Naive thymus-derived CD4-positive, alpha-beta T cell (primary cell): ENCODE measurements at places on chromosomes 7 and 10. TPM values are rescaled to one million over a fixed set of nuclear protein-coding genes. Genes with fewer than 3 reads are reported as not detected.
A peak's percentile ranks its signal among the peaks of the same experiment; 100 is the strongest.

DNA sequence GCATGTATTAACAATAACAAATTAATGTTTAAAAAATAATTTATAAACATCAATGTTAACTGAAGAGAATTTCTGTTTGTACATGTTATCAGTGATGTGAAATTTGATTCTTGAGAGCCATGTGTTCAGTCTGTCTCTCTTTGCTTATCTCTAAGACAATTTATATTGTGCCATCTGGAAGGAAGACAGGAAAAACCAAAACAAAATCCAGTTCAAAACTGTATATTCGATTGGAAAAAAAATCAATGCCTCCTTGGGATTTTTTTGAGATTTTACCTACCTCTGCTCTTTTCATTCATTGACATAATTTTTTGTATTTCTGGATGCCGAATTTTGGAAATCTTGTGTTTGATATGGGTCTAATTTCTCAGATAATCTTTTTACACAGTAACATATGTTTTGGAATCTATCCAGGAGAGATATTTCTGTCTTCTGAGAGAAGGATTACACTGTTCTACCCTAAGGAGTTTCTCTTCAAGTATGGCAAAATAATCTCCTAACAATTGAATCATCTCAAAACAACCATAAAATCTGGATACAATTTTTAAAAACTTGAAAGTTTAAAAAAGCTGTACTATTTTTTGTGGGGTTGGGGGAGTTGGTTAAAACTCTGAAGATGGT, 311.9 kb upstream of the GNAI1 start:
- DNase-seq = no peak

- peak; percentile 20 for DNase-seq
These were observed 1.1 kb downstream of the ARHGAP12 start for GRCh38 chr10:31927565-31927883.

DNA sequence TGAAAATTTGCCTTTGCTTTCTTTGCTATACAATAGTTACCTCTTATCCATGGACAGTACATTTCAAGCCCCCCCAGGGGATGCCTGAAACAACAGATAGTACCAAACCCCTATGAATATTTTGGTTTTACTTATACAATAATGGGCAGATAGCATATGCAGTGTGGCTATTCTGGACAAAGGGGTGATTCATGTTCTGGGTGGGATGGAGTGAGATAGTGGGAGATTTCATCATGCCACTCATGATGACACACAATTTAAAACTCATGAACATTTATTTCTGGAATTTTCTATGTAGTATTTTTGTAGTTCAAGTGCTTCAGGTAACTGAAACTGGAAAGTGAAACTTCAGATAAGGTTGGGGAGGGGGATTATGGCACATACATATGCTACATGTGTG, 12.0 kb downstream of the STARD3NL start:
- DNase-seq = no peak

DNA sequence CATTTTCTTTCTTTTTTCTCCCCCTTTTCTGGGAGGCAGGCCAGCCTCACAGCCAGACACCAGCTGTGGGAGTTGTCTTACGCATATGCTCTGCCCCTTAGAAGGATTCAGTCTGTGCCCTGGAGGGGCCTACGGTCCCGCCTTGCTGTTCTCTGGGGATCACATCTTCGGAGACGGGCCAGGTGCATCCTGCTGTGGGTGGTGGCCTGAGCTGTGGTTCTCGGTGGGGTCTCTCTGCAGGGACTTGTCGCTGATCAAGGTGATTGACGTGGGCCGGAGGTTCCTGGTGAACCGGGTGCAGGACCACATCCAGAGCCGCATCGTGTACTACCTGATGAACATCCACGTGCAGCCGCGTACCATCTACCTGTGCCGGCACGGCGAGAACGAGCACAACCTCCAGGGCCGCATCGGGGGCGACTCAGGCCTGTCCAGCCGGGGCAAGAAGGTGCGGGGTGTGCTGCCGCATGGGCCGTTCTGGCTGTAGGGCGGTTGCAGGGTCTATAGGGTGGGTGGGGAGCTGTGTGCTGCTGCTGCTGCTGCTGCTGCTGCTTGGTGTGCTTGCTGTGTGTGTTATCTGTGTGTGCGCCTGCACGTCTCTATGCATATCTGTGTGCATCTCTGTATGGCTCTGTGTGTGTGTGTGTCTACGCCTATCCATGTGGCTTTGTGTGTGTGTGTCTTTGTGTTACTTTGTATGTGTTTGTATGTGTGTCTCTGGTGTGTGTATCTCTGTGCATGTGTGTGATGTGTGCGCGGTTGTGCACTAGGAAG, 17.9 kb downstream of the PFKFB3 start:
- DNase-seq = no peak

GRCh38 chr10:24751716-24752115, 28.0 kb upstream of the ARHGAP21 start:
- DNase-seq = no peak

GRCh38 chr7:149690688-149691446, 82.5 kb downstream of the ZNF467 start:
- DNase-seq = no peak

DNA sequence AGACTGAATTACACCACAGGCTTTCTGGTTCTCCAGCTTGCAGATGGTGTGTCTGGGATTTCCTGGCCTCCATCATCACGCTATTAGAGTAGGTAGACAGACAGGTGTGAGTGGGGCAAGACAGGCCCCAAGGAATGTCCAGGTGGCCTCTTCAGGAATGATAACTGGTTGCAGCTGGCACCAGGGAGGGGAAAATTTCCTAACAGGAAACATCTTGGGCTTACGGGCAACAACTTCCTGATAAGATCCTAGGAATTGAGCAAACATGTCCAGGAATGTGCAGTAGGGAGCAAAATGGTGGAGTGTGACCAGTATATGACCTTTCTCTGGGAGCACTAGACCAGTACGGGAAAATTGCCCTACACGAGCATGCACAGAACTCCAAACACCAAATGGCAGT, 11.3 kb downstream of the XRCC2 start:
- no peak for DNase-seq

Gene CARD11
- 136 TPM for total RNA-seq

Gene GIMAP8
- 52.5 and 53.3 TPM in 2 replicates for total RNA-seq

Gene CUZD1
- total RNA-seq = 0.83 TPM

DNA sequence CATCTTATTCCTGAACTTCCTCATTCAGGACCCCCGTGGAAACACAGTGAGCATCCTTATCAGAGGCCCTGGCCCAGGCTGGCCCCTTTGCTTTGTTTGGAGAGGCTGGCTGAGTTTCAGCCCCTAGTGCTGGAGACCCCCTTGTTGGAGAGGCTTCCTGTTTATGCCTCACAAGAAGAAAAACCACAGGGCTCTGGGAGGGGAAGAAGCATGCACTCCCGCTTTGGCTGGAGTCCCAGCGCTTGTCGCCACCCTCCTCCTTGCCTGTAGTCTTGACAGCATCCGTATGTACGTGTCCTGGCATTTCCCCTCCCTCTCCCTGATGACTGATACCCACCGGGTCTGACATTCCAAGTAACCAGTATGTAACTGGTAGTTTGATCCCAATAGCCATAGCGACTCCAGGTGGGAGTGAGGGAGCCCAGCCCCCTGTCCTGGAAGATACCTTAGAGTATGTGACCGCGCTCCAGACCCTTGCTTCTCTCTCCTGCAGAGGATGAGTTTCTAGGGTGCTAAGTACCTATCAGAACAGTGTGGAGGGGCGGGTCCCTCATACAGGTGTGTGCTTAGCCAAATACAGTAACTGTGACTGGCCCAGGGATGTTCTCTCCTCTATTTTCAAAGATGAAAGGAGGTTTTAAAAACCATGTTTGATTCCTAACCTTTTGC, 6.9 kb upstream of the ATP6V0E2 start:
- no peak for DNase-seq

DNA sequence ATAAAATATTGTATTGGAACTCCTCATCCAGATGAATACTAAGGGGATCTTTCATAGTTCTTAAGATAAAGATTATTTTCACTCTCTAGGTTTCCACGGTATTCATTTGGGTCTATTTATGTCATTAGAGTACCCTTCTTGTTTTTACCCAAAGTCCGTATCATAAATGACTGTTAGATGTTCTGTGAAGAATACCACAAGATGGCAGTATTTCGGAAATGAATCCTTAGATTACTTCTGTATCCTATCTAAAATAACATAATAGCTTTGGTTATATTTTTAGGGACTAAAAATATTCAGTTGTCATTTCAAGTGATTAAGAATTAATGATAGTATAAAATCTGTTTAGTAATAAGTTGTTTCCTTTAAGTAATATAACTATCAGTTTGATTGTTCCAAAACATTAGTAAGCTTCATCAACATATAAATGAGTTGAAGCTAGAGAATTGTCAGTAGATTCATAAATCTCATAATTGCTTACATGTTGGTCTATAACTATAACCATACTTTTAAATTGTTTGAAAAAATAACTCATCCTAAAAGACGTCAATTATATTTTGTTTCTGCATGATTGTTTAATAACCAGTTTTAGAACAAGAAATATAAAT, 337.5 kb upstream of the KCND2 start:
- no peak for DNase-seq

GRCh38 chr10:44418637-44419036, 33.7 kb upstream of the CXCL12 start:
- DNase-seq = no peak

GRCh38 chr7:16915405-16915804, 33.6 kb upstream of the AGR3 start:
- DNase-seq = no peak

- DNase-seq = no peak
These were observed 31.6 kb downstream of the VIPR2 start for GRCh38 chr7:159113056-159113455.

Gene UCMA
- not detected for total RNA-seq
